ENCODE measurements at places on chromosomes 5 and 9.

DNA sequence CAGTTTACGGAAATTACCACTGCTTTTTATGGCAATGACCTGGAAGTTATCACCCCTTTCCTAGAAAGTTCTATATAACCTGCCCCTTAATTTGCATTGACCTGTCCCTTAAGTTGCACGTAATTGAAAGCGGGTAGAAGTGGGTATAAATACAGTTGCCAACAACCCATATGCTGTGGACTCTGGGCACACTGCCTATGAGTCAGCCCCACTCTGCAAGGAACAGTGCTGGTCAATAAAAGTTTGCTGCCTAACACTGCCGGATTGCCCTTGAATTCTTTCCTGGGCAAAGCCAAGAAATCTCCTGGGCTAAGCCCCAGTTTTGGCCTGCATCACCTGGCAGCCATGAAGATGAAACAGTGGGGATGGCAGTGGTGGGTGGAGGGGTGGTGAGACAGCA, 23.9 kb upstream of the CLPTM1L start:
- no peak for DNase-seq

GRCh38 chr5:149406203-149406978, 27.3 kb upstream of the IL17B start:
- DNase-seq: no peak

DNA sequence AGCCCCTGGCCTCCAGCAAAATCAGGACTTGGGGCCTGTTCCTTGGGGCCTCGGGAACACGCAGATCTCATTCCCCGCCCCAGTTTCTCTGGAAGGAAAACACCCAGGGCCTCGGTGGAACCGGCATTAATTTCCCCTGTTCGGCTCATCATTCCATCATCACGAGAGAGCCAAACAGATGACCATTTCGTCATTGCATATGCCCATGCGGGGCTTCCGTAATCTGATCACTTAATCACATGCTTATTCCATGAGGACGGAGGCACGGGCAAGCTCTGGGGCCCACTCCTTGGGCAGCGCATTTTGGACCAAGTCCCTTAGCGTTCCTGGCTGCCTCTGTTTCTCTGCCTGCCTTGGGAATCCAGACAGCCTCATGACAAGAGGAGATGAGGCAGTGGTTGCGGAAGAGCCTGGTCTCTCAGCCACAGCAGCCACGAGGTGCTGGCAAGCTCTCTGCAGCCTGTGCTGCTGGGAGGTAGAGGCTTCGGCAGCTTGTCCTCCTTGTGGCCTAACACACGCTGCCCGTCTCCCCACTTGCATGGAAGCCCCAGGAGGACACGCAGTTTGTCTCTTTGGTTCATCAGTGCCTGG, 65.0 kb upstream of the IER5L start:
- DNase-seq: no peak

GRCh38 chr9:34971146-34971811, 13.2 kb downstream of the PHF24 start:
- DNase-seq: no peak

- no peak for DNase-seq
These were observed 315.7 kb downstream of the MCTP1 start for GRCh38 chr5:94969174-94969573.

- DNase-seq: no peak
These were observed 109.0 kb downstream of the FAM174A start for GRCh38 chr5:100644185-100644584.

DNA sequence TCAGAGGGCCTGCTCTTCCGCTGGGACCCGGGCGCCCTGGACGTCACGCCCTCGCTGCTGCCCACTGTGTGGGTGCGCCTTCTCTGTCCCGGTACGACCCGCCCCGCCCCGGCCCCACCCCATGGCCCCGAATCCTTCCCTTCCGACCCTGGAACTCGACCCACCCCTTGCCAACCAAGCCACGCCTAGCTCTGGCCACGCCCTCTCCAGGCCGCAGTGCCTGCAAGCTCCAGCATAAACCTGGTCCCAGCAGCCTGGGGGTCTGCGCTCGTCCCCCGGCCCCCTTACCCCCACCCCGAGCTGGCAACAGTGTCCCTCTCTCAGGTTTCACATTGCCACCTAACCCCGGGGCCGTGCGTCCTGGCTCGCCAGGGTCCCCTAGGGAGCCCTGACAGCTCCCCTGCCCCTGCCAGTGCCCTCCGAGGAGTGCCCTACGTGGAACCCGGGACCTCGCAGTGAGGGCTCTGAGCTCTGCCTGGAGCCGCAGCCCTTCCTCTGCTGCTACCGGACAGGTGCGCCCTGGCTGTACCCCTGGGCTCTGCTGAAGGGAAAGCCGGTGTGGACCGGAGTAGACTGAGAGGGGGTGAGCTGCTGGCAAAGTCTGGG, 3.4 kb downstream of the ADGRD2 start:
- no peak for DNase-seq

DNA sequence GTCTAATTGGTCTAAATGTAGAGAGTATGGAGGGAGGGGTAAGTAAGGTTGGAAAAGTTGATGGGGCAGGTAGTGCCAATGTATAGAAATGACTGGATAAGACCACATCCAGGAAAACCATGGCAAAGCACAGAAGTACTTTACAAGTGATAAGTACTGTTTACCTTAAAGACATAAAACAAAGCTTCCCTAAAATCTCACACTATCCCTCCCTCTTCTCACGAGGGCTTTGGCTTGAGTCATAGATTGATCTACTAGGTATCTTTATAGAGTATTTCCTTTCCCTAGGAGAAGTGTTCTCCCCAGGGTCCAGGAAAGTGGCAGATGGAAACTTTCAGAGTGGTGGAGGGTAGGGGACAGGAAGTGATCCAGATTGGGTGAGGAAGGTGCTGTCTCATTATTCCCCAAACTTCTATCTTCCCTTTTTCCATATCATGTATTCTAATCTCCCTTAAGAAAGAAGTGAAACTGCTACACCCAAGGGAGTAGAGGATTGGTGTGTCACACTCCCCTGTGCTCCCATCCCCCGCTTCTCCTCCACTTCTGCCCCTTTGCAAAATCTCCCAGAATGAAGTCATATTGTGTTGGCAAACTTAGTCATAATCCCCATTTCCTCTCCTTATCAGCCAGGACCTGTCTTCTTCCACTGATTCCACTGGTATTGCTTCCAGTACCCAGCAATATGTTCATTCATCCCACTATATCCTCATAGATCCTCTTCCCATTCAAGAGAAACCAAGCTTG, 14.6 kb downstream of the IL33 start:
- no peak for DNase-seq

GRCh38 chr5:113057557-113057984, 81.0 kb downstream of the DCP2 start:
- DNase-seq: no peak

- no peak for DNase-seq
These were observed 16.3 kb upstream of the OLFM1 start for GRCh38 chr9:135070964-135071735.

GRCh38 chr9:117929868-117930267, 225.7 kb downstream of the TLR4 start:
- DNase-seq: no peak

DNA sequence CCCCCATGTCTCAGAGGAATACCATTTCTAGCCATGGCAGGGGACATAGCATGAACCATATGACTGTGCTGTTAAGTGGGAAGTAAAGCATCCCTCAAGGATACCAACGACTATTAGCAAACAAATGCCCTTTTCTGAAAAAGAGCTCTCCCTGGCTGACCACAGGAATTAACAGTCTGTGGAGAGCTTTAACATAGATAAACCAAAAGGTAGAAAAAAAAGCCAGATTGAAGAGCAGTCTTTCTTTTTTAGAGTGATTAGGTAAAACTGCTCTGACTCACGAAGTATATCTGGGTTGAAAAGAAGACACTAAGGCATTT, 532.7 kb upstream of the DMAC1 start:
- no peak for DNase-seq

GRCh38 chr9:15182730-15183129, 124.3 kb downstream of the TTC39B start:
- no peak for DNase-seq

- DNase-seq: no peak
These were observed 76.0 kb downstream of the COL15A1 start for GRCh38 chr9:99019510-99020331.

- DNase-seq: no peak
These were observed 1.9 kb downstream of the HOMER1 start for GRCh38 chr5:79512049-79512448.

DNA sequence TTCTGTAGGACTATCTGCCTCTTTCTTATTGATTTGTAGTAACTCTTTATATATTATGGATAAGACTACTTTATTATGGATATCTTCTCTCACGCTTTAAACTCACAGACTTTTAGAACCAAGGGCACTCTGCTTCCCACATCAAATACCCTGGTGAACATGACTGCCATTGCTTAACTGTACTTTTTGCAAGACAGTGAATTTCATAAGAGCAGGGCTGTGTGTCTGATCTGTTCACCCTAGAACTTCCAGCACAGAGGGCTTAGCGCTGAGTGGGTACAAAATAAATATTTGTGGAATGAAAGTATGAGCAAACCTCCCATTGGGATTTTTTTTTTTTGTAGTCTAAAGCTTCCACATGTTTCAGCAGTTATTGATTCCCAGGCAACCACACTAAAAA, 84.8 kb downstream of the CFAP77 start:
- no peak for DNase-seq

GRCh38 chr9:104941597-104941996, 13.6 kb upstream of the ABCA1 start:
- DNase-seq: no peak

DNA sequence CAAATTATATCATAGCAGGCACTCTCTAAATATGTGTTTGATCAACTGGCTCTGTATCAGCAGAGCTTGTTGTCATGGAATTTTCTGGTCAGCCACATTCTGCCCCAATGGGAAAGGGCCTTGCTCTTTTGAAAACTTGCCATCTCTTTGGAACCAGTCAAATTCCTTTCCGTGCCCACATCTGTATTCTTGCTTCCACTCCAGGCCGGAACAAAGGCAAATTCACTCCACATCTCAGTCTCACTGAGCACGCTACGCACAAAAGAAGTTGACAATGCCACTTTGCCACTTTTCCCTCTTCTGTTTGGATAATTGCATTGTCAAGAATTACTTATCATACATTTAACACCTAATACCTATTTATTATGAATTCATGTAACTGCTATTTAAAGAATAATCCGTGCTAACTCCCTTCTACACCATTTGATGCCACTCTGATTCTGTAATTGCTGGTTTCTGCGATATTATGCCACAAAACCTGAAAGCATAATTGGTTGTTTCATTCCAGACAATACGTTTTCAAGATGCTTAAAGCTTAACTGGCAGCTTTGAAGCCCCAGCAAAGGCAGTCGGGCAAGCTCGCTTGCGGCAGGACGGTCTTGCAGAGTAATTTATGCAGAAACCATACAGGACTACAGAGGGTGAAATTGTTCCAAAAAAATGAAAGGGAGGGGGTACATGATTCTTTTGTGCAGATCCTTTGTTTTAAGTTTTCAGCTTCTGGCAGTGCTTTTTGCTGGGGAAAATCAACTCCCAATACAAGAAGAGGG, 277.7 kb downstream of the MSX2 start:
- no peak for DNase-seq

GRCh38 chr5:172420235-172420939, 33.9 kb downstream of the SH3PXD2B start:
- DNase-seq: no peak

- DNase-seq: no peak
These were observed 338.2 kb downstream of the NPR3 start for GRCh38 chr5:33049298-33049697.

DNA sequence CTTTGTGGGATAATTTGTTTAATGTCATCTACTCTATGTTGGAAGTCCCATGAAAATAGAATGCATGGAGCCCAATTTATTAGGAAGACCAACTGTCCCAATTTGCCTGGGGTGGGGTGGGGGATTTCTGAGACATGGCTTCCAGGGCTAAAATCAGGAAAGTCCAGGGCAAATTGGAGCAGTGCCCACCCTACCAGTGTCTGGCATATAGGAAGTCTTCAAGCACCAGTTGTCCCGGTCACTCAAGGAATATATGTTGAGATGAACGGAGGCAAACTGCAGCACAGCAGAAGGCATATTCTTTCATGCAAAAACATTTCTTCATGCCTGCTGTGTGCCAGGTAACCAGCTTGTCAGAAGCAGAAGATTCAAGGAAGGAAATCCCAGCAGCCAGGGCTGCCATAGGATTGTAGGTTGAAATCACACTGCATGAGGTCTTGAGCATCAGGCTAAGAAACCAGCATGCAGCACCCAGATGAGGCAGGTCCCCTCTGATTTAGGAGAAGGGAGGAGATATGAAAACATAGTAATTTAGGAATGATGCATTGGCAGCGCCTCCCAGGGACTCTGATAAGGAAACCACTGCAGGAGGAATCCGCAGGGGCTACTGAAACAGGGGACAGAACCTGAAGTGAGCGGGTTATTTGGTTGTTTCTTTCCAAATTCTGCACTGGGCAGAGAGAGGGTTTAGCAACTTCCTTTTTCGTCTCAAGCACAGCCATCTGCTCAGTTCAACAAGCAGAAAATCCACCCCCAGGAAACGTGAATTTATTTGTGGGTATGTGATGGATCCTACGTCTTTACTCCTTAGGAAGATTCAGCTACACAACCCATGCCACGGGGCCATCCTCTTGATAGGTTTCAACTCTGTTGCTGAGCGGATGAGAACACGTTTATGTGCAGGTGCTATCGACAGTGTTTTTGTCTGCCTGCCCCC, 112.6 kb upstream of the CPEB4 start:
- no peak for DNase-seq

DNA sequence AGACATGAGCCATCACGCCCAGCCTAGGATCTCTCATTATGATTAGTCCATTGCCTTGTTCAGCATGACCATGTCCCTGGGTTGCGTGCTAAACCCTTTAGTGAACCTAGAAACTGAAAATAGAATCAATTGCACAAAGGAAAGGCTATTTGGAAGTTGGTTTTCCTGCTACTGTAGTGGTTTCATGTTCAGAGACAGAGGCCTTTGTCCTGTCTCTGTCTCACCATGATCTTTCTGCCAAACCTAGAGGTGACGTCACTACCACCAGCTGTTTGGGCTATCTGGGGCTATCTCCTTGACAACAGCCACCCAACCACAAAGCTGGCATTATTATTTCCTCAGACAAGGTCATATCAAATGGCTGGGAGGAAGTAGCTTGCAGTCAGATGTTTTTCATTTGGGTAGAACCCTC, 4.0 kb upstream of the CDK5RAP2 start:
- peak; percentile 40 for DNase-seq

DNA sequence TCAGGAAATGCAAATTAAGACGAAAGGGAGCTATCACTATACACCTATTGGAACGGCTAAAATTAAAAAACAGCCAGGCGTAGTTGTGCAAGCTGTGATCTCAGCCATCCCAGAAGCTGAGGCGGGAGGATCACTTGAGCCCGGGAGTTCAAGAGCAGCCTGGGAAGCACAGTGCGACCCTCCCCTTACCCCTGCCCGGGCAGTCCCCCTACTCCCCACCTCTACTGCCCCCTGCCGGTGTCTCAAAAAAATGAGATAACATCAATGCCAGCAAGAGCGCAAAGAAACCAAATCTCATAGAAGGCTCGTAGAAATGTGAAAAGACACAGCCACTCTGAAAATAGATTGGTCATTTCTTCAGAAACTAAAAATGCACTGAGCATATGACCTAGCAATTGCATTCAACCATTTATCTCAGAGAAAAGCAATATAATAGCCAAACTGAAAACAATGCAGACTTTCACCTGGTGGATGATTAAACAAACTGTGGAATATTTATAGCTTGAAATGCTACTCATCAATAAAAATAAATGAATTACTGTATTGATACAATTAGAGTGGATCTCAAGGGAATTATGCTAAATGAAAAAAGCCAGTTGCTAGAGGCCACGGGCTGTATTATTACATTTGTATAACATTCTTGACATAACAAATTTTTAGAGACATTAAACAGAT, 20.6 kb downstream of the OR2V2 start:
- no peak for DNase-seq

GRCh38 chr9:77743386-77743785, 95.3 kb upstream of the GNA14 start:
- DNase-seq: no peak
